Large intestine (tissue), 12 donors: ENCODE measurements at places on chromosomes 3 and 15. TPM values are rescaled to one million over a fixed set of nuclear protein-coding genes. Genes with fewer than 3 reads are reported as not detected.

GRCh38 chr3:172713316-172713715 is 2.4 kb upstream of the NCEH1 start:
- no peak for DNase-seq
- H3K27me3 ChIP-seq: no peaks in the 10 kb centered on the region
- no peak overlapping the region for H3K4me3 ChIP-seq
- no peak overlapping the region for H3K27ac ChIP-seq
- H3K36me3 ChIP-seq: no peaks in the 10 kb centered on the region

GRCh38 chr3:47424434-47425382 is 43.9 kb downstream of the PTPN23 start:
- peak overlapping the region; percentile 64 for H3K27ac ChIP-seq
- peak; percentile 62 for DNase-seq
- H3K36me3 ChIP-seq: peaks cover 70% of the 10 kb centered on the region

- no peak for DNase-seq
- H3K4me3 ChIP-seq: no peak overlapping the region
- no peak overlapping the region for H3K27ac ChIP-seq
- no peaks in the 10 kb centered on the region for H3K4me1 ChIP-seq
- H3K27me3 ChIP-seq: no peaks in the 10 kb centered on the region
Observed at GRCh38 chr15:52352086-52352485, 56.5 kb upstream of the MYO5C start.

DNA sequence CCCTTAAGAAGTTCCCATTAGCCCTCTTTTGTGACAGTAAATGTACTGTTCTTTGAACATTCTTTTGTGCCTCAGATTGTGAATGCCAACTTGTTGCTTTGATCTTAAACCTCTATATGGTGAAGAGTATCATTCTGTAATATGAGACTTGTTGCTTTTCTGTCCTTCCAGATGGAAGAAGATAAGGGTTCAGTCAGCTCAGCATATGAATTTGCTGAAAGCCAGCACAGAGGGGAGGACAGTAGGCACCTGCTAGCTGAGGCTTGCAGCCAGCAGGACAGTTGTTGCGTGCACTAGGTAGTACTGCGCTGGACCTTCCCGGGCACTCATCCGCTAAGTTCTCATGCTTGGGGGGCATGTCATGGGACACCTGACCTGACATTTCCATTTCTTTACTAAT is 74.7 kb downstream of the DCUN1D1 start:
- no peak for DNase-seq
- no peak overlapping the region for H3K4me3 ChIP-seq
- H3K4me1 ChIP-seq: no peaks in the 10 kb centered on the region
- H3K27ac ChIP-seq: no peak overlapping the region

- peaks cover 7% of the 10 kb centered on the region for H3K27me3 ChIP-seq
- no peak overlapping the region for H3K27ac ChIP-seq
- no peaks in the 10 kb centered on the region for H3K36me3 ChIP-seq
- no peak overlapping the region for H3K4me3 ChIP-seq
- DNase-seq: no peak
Observed at GRCh38 chr15:59746777-59747176, 57.7 kb upstream of the BNIP2 start.

DNA sequence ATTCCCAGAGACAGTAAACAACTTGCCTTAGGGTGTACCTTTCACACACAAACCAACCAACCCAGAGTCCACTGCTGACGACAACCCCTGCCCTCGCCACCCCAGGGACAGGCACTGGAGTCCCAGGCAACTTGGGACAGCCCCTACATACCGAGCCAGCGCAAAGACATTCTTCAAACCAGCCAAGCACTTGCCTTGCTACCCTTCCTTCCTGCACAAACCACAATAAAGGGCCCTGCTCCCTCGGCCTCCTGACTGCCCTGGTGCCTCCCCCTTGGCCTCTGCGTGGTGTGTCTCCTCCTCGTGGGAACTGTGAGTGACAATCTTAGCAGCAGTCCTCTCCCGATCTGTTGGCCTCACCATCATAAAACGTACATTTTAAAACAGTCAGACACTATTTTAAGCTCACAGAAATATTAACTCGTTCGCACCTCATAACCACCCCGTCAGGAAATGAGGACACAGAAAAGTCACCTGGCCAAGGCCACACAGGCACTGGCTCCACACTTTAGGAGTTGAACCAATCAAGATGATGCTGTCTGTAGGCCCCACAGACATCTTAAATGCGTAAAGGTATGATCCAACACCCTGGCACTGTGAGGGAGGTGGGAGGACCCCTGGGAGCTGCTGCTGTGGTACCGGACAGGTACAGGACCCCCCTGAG is 113.8 kb downstream of the ADCY5 start:
- no peaks in the 10 kb centered on the region for H3K36me3 ChIP-seq
- H3K27me3 ChIP-seq: no peaks in the 10 kb centered on the region
- H3K4me3 ChIP-seq: no peak overlapping the region
- H3K4me1 ChIP-seq: peaks cover 3% of the 10 kb centered on the region

DNA sequence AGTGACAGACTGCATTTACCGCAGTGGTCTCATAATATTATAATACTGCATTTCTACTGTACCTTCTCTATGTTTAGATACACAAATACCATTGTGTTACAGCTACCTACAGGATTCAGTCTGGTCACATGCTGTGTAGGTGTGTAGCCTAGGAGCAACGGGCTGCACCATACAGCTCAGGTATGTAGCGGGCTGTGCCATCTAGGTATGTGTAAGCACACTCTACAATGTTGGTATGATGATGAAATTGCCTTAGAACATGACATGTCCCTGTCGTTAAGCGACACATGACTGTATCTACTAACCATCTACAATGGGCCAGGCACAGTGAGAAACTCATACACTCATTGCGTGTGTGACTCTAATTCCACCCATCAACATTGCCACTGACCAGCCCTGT is 85.5 kb upstream of the SEC13 start:
- H3K4me1 ChIP-seq: no peaks in the 10 kb centered on the region
- H3K27me3 ChIP-seq: no peaks in the 10 kb centered on the region
- H3K36me3 ChIP-seq: no peaks in the 10 kb centered on the region
- DNase-seq: no peak
- no peak overlapping the region for H3K4me3 ChIP-seq

GRCh38 chr15:98703126-98703685 is 54.9 kb downstream of the IGF1R start:
- H3K4me3 ChIP-seq: no peak overlapping the region
- no peak overlapping the region for H3K27ac ChIP-seq
- H3K4me1 ChIP-seq: peaks cover 6% of the 10 kb centered on the region
- peaks cover 9% of the 10 kb centered on the region for H3K36me3 ChIP-seq
- no peaks in the 10 kb centered on the region for H3K27me3 ChIP-seq

GRCh38 chr3:46864061-46864881 is 1.0 kb upstream of the MYL3 start:
- no peak overlapping the region for H3K4me3 ChIP-seq
- peak overlapping the region; percentile 58 for H3K27ac ChIP-seq
- no peak for DNase-seq
- H3K27me3 ChIP-seq: no peaks in the 10 kb centered on the region

DNA sequence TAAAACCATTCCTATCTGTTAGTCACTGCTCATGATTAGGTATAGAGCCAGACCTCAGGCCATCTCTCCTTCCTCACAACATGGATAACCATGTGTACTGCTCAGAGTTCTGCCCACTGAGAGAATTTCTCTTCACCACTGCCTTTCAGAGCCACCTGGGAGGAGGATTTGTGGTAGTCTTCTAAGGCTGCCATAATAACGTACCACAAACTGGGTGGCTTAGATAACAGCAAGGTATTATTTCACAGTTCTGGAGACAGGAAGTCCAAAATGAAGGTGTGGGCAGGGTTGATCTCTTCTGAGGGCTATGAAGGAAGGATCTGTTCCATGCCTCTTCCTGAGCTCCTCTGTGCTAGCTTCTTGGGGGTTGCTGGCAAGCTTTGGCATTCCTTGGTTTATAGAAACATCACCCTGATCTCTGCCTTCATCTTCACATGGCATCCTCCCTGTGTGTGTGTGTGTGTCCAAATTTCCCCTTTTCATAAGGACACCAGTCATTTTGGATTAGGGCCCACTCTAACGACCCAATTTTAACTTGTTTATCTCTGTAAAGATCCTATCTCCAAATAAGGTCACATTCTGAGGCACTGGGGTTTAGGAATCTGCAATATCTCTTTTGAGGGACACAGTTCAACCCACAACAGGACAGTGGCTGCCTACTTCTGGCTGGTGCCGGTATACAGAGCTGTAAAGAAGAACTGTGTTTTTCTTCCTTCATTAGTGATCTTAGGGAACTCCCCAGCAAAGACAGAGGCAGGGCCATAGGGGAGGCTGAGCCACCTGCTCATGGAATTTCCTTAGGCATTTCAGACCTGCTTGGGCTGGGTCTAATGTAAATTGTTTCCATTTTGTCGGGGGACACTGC is 42.1 kb upstream of the NOX5 start:
- DNase-seq: no peak
- H3K36me3 ChIP-seq: no peaks in the 10 kb centered on the region
- no peak overlapping the region for H3K4me3 ChIP-seq
- no peaks in the 10 kb centered on the region for H3K4me1 ChIP-seq
- H3K27me3 ChIP-seq: no peaks in the 10 kb centered on the region

DNA sequence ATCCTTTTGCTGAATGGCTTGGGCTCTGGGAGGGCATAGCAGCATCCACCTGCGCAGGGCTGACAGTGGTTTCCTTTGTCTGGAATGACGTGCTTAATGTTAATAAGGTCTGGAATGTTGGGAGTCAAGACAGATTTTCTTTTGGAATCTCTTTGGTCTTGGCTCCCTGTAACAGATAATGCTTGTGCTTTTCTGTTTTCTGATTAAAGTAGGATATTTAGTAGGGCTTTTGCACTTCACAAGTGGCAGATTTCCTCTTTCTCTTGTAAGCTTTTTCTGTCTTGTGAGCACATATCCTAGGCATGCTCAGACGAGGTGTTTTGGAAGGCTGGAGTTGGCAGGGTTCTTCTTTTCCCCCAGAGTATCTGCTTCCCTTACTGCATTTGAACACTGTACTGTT is 189.6 kb downstream of the GHSR start:
- H3K27ac ChIP-seq: peak overlapping the region; percentile 17
- peaks cover 32% of the 10 kb centered on the region for H3K36me3 ChIP-seq
- peaks cover 6% of the 10 kb centered on the region for H3K4me1 ChIP-seq
- DNase-seq: no peak
- no peak overlapping the region for H3K4me3 ChIP-seq
- H3K27me3 ChIP-seq: no peaks in the 10 kb centered on the region

The OXSR1 gene
- 30.4 TPM for polyA plus RNA-seq

The COL6A6 gene
- polyA plus RNA-seq: 7.6 TPM

DNA sequence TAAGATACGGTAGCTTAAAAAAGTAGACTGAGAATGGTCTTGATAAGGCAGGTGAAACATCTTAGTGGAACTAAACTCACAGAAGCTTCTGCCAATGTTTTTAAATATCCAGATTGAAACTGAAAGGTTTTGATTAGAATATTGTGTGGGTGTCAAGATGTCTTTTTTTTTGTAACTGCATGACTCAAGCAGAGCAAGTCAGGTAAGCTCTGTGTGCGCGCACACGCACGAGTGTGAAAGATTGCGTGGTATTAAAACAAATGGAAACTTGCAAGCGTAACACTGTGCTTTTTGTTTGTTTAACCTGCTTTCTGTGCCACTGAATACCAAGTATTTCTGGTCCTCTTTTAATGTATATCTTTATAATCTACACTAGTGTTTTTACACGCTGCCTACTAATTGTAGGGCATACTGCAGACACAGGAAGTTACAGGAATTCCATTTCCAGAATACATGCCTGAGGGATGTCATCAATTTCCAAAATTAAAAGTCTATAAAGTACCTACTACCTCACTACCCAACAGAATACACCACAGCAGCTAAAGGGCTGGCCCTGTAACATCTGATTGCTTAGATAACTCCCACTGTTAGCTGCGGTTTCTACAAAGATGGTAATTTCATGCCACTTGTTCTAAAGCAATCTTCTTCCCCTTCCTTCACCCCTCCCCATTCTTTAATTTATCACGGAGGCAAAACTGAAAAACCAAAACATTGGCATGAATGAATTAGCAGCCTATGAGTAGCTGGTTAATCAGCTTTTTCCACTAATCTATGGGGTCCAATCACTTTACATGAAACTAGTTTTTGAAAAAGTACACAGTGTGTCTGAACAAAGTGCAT is 472.8 kb downstream of the SHQ1 start:
- H3K27ac ChIP-seq: no peak overlapping the region
- H3K27me3 ChIP-seq: no peaks in the 10 kb centered on the region
- H3K36me3 ChIP-seq: peaks cover 31% of the 10 kb centered on the region
- no peak for DNase-seq
- no peak overlapping the region for H3K4me3 ChIP-seq

The RBP2 gene
- 2,966 TPM for polyA plus RNA-seq

The CHP1 gene
- polyA plus RNA-seq: 55.8 TPM

DNA sequence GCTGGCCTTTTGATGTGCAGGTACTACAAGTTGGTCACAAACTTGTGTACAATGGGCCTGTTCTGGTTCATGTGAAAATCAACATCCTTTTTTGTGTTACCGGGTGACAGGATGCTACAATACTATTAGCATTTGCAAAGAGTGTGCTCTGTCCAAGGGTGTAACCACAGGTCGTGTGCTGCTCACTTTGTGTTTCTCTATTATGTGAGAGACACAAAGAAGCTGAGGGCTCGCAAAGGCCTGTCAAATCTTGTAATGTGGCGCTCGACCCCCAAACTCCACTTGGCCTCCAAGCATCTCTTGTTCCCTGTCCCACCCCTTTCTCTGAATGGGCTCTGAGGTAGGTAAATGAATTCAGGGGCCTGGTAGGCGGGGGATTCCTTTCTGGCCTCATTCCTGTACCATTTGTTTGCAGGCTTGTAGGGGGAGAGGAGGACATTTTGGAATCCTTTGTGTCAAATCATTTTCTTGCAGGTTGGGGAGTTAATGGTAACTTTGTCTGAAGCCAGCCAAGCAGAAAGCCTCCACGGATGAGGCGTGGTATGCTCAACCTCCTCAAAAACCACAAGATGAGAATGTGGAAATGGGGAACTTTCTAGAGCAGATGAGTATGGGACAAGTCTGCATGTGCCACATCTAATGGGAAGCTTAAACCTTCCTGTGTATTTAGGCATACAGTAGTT is 109.1 kb downstream of the OPA1 start:
- no peak overlapping the region for H3K27ac ChIP-seq
- H3K36me3 ChIP-seq: peaks cover 6% of the 10 kb centered on the region
- no peaks in the 10 kb centered on the region for H3K4me1 ChIP-seq
- H3K4me3 ChIP-seq: no peak overlapping the region

DNA sequence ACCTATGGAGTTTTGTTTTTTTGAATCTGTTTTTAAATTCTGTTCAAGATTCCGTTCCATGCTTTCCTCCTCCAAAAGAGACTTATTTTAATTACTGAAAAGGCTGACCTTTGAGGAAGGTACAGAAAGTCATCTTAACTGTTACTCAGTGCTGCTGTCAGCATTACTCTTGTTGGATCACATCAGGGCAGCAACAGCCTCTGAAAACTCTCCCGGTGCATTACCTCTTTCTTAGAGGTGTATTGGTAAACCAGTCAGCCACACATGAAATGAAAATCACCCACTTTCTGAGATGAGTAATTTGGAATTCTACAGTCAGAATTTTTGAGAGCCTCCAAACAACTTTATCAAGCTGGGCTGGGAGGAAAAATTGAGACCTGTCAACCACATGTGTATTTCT is 88.5 kb upstream of the LIMD1 start:
- H3K27me3 ChIP-seq: no peaks in the 10 kb centered on the region
- H3K4me3 ChIP-seq: no peak overlapping the region
- no peak overlapping the region for H3K27ac ChIP-seq
- no peak for DNase-seq
